CD8-positive, alpha-beta memory T cell (primary cell): ENCODE measurements at places on chromosomes 6 and 20.
A peak's percentile ranks its signal among the peaks of the same experiment; 100 is the strongest.

- no peak for DNase-seq
Observed at GRCh38 chr20:50824137-50824536, 29.3 kb downstream of the BCAS4 start.

DNA sequence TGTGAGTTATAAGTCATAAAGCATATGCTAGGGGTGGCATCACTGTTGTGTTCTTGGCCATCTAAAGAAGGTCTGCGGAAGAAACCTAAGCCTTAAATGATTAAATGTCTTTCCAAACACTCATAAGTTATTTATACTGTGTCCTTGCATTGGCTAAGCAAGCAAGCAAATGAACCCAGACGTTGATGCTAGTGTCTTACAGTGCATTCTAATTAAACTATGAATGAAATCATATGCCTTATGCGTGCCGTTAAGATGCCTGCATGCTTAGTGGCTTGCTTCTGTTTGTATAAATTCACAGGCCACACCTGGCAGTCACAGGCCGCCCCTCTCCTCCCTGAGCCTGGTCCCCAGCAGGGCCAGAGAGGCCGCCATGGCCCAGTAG, 49.9 kb downstream of the RIN2 start:
- DNase-seq = no peak

GRCh38 chr6:33117811-33118277, 42.1 kb downstream of the HLA-DPB1 start:
- DNase-seq = no peak

- no peak for DNase-seq
Observed at GRCh38 chr6:163449076-163449475, 34.6 kb downstream of the QKI start.

DNA sequence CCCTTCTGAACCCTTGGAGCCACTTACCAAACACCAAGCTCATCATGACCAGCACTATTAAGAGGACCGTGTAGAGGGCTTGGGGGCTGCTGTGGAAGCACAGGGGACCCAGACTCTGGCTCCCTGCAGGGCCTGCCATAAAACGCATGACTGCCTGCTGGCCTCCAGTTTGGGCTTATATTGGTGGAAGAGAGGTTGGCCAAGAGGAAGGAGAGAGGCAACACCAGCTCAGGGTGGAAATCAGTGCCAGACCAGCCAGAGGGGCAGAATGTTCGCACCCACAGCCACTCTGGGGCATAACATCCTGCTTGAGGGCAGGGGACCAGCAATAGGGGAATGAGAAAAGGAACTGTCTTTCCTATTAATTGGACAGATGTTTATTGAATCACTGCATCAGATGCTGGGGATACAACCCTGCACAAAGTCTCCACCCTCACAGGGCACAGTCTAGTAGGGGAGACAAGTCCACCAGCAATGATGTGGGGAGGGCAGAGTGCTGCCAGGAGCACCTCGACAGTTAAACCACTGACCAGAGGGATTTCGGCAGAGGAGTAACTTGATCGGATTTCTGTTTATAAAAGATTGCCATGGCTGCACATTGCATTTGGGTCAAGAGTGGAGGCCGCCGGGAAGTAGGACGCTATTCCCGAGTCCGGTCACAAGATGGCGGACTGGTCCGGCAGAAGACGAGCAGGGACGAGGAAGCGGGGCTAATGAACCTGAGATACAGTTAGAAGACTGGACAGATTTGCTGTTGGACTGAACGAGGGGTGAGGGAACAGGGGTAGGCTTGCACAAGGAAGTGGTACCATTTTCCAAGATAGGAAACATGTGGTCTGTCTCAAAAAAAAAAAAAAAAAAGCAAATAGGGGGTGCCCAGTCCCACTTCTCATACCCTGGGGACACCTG, at the start of gene LY6G5C:
LY6G5C (minus strand) TSS at position 842 of the 909 bp plus-strand sequence; CDS start at position 148, 694 bp downstream.
- DNase-seq = peak; percentile 72

DNA sequence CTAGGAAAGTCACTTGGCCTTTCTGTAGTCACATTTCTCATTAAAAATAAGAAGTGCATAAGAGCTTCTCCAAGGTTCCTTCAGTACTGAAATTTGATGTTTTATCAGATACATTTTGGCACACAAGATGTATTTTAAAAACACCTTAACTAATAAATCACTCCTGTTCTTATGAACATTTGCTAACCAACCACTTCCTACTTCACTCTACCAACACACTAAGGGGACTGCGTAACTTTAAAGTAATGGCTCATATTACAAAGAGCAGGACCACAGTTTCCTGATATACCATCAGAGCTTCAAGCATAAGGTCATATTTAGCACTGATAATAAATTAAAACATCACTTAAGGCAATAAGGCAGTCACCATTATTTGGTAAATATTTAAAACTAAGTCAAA, 104.4 kb downstream of the RALGAPA2 start:
- no peak for DNase-seq

- no peak for DNase-seq
Observed at GRCh38 chr20:62310757-62311121, 7.9 kb downstream of the ADRM1 start.

- no peak for DNase-seq
Observed at GRCh38 chr6:22363166-22363713, 66.4 kb upstream of the PRL start.
